ENCODE measurements at places on chromosomes 3 and 15.

- no peak for DNase-seq
Observed at GRCh38 chr15:82662641-82663040, 15.5 kb upstream of the CPEB1 start.

DNA sequence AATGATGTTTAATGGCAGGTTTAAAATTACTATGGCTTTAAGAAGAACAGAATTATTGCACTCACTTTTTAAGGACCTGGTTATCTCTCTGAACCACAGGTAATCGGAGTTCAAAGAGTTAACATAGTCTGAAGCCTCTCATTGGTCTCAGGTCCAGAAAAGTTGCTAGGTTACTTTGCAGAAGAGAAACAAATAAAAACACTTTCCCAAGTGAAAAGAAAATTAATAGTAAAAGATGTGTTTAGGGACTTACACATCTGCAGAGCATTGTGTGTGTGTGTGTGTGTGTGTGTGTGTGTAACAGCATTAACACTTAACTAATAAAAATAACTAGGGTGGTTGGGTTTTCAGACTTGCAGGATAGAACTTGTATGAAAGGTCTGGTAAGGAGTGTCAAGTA, 1.0 kb downstream of the MASP1 start:
- DNase-seq: no peak

GRCh38 chr15:57784081-57784511, 77.6 kb downstream of the POLR2M start:
- no peak for DNase-seq

GRCh38 chr3:195771646-195772300, 40.0 kb downstream of the MUC4 start:
- no peak for DNase-seq

DNA sequence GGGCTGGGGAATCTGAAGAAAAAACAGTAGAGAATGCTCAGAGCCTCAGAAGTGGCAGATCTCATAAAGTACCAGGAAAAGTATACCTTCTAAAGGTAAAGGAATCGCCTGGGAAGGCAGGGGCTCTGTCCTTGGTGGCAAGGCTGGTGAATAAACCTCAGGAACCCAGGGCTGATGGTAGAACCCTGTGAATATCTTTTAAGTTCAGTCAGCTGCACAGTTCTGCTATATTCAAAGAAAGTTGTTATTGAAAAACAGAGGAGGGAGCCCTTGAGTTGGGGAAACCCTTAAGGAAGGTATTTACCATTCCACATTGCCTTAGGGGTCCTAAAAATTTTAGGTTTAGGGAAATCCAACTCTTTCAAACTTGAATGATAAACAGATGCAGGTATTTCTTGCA, 31.2 kb downstream of the ZPLD1 start:
- DNase-seq: no peak

GRCh38 chr3:188268336-188268735, 114.4 kb downstream of the LPP start:
- DNase-seq: no peak

DNA sequence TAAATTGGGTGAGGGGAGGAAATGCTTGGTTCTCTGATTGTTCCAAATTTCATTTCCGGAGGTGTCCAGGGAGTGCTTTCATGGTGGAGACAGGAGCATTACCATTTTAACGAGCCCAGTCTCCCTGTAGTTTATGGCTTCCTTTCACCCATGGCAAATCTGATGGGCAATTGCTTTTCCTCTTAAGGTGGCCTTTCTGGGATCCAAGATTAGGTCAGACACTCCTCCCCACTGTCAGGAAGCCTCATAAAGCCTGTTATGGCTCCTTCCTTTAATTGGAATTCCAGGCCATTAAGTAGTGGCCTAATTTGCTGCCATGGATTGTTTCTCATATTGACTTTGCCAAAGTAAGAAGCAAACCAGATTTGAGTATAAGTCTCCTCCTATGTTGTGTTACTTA, 157.8 kb downstream of the PDCD6IP start:
- DNase-seq: no peak

GRCh38 chr3:12896063-12896985, 55.0 kb upstream of the RPL32 start:
- no peak for DNase-seq

GRCh38 chr15:65612616-65612946, 1.6 kb upstream of the INTS14 start:
- no peak for DNase-seq

DNA sequence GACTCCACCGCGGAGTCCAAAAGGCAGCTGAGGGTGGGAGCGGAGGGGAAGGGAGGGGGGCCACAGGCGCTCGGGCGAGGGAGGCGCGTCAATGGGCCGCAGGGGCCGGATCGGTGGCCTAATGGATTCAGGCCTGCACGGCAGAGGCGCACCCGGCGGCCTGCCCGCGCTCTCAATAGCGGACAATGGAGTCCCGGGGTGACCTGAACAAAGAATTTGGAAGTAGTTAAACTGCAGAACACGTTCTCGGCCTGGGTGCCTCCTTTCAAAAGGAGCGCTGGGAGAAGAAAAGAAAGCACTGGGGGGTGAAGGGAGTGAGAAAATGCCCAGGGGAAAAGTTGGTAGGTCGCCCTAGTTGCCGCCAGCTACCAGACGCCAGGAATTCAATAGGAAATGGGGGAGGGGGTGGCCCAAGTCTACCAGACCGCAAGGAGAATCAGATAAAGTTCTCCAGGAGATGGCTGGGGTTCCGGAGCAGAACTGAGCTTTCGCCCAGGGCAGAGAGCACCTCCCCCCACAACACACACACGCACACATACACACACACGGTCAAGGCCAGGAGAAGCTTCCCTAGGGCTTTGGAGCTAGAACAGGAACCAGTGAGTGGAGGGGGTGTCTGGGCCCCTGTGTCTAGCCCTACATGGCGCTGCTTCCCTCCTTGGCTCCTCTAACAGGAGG, 25.8 kb upstream of the POLG start:
- DNase-seq: no peak

DNA sequence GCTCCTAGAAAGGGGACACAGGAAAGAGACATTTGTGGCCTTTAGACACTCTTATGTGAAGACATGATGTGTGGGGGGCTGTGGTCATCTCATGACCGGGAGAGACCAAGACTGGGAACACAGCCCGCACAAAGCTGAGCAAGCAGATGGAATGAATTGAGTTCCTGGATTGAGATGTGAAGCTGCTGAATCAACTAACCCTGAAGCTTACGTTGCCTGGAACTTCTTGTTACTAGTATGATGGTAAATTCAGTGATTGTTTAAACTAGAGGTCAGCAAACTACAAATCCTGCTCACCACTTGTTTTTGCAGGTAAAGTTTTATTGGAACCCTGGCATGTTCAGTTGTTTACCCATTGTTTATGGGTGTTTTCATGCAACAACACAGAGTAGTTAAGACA, 83.4 kb upstream of the BHLHE40 start:
- DNase-seq: no peak

DNA sequence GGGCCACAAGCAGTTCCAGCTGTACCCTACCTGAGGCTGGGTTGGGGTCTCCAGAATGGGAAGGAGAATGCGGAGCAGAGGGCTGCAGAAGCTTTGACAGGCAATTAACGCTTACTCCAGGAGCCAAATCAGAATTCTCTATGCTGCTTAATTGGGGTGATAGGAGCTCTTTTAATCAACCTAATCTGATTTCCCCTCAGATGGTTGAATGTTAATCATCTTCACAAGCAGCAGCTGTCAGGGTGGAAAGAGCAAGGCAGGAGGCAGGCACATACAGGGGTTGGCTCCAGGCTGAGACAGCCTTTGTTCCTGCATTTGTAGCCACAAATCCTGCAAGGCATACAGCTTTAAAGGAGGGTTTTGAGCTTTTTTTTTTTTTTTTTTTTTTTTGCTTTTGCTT, 2.6 kb downstream of the CILP start:
- no peak for DNase-seq

DNA sequence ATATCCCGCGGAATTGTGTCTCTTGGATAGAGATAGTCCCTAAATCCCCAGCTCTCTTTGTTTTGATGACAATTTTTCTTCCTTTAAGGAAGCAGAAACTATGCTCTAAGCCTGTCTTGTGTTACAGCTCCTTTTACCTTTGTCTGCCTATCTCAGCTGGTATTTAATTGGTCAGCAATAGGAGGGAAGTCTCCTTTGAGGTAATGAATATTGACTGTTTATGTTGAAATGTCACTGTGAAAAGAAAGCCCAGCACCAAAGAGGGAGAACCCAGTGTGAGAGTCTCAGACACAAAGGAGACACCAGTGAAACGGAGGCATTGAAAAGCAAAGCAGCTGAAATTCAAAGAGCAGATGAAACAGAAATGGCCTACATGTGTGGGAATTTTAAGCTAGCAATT, 372.6 kb downstream of the NR2F2 start:
- DNase-seq: no peak

DNA sequence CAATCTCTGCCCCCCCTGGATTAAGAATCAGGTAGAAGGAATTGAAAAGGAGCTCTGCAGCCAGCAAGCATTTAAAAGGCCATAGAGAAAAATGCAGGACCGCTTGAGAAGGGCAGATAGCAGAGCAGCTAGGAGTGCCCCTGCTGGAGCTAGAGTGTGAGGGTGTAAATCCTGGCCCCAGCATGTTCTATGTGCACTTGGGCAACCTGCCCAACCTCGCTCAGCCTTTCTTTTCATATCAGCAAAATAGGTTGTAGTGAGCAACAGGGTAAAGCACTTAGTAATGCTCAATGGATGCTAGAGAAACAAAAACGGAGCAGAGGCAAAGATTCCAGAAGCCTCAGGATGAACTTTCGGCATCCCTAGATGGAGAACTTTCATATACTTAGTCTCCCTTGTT, 25.0 kb upstream of the THBS1 start:
- DNase-seq: no peak

GRCh38 chr3:38454884-38455638, 1.4 kb downstream of the ACVR2B start:
- DNase-seq: no peak

GRCh38 chr3:142940000-142940399, 23.5 kb downstream of the PAQR9 start:
- no peak for DNase-seq

DNA sequence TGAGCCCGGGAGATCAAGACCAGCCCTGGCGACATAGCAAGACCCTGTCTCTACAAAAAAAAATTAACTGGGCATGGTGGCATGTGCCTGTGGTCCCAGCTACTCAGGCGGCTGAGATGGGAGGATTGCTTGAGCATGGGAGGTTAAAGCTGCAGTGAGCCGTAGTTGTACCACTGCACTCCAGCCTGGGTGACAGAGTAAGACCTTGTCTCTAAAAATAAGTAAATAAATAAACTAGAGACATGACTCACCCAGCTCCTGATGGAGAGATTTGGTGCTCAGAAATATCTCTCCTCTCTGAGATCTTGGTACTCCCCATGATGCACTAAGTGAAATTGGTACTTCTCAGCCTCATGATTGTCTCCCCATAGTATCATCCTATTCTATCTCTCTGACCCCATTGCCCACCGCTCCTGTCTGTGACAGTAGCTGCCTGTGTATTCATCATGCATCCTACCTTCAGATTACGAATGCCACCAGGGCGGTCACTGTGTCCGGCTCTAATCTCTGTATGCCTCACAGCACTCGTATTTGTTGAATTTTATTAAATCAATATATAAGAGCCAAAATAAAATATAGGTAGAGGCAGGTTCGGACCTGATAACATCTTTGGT, 50.9 kb downstream of the ABHD2 start:
- DNase-seq: no peak

GRCh38 chr3:2921903-2922302, 188.3 kb downstream of the IL5RA start:
- no peak for DNase-seq

- DNase-seq: no peak
Observed at GRCh38 chr15:80436511-80437307, 32.5 kb downstream of the ARNT2 start.

Data from bone marrow (tissue), 2 donors.